ENCODE measurements at places on chromosomes 2 and 18.

- no peak for DNase-seq
These were observed 29.5 kb upstream of the LAPTM4A start for GRCh38 chr2:20080839-20081415.

DNA sequence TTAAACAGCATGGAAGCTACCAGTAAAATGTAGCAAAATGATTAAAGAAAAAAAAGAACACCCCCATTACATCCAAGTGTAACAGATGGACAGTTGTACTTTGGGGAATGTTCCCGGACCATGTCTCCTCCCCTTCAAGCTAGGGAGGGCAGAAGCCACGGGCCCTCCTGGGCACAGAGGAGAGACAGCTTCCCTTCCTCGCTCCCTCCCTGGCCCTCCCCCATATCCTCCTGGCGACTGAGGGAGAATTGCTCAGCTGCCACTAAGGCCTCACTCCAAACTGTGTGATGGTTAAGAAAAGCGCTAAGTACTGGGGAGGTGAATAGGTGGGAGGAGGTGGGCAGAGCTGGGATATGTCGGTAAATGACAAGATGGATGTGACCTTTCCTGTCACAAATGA, 358.0 kb downstream of the HRH4 start:
- no peak for DNase-seq

DNA sequence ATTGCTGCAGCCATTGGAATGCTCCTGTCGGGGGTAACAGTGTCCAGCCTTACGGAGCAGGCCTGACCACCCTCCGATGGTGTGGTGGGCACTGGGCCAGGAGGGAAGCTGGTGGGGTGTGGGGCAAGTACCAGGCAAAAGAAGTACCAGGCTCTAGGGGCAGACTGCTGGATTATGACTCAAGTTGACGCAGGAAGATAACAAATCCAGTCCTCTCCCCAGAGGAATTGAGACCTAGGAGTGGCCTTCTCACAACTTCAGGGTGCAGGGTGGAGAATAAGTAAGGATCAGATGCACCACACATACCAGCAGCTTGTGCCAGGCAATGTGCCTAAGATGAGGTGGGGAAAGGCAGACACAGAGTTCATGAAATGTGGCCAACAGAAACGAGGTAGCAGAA, 37.9 kb downstream of the SEMA4F start:
- no peak for DNase-seq

GRCh38 chr2:177287814-177288213, 23.3 kb upstream of the NFE2L2 start:
- no peak for DNase-seq

DNA sequence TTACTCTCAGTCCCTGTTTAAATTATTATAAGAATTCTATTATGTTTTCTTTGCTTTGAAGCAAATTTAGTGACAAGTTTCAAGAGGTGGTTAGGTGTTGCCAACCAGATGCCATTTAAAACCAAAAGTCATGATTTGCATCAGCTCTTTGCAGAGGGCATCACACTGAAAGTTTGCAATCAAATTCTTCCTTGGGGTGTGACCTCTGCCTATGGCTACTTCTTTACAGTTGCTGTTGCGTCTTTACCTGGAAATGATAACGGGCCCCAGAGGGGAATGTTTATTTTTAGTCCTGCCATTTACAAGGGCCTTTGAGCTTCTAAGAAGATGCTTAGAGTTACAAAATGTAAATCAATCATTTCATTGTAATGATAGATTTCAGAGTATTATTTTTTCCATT, 561.0 kb downstream of the ARHGAP15 start:
- DNase-seq, result no peak

DNA sequence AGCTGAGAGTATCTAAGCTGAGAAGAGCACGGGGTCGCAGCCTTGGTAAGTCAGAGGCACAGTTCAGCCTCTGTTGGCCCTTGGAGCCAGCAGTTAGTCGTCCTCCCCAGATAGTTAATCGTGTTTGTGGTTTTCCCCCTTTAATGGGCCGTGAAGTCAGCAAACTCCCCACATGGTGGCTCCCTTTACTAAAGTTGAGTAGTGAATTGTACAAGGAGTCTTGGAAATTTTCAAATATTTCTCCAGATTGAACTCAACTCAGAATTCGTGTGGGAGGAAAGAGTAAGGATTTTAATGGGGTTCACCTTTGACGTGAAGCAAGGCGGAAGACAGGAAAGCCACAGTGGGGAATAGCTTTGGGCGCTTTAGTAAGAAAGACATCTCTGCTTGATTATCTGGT, 2.4 kb upstream of the ADCYAP1 start:
- DNase-seq, result no peak

- DNase-seq, result no peak
These were observed 920.9 kb downstream of the NRXN1 start for GRCh38 chr2:50111067-50111466.

DNA sequence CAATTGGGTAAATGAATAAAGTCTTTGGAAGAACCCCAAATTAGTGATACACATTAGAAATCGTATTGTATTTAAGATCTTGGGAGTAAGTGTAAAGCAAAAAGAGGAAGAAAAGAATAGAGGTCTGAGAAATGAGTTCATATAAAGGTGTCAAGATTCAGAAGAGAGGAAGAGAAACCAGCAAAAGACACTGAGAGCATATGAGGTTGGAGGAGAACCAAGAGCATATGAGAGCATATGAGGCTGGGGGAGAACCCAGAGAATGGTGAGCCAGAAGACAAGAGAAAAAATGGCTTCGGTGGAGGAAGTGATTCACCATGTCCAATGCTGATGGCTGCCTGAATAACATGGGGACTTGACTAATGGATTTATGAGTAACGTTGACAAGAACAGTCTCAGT, 620.1 kb upstream of the GCFC2 start:
- no peak for DNase-seq

DNA sequence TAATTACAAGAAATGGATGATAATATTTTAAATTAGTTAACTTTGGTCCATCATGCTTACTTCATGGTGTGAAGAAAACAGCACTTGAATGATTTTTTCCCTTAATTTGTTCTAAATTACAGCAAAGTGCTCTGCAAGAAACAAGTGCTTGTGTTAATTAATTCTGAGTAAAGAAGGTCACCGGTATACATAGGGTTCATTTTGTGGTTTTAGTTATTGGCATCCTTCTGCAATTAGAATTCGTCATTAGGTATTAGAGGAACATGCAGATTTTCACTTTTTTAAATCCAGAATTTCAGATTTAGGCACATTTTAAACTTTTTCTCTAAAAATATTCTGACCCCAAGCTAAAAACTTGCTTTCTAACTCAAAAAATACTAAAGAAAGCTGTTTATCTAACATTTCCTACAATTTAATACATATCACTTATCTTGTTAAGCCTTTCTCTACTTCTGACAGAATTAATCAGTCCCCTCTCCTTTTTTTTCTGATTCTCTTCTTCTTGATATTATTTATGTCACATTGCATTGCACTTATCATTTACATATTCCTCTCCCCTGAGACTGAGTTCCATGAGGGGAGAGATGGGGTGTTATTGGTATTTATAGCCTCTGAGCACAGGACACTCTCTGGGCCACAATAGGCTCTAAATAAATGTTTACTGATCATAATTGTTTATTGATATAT, 129.2 kb downstream of the PLA2R1 start:
- no peak for DNase-seq

- no peak for DNase-seq
These were observed 169.2 kb upstream of the APCDD1 start for GRCh38 chr18:10285283-10285640.

DNA sequence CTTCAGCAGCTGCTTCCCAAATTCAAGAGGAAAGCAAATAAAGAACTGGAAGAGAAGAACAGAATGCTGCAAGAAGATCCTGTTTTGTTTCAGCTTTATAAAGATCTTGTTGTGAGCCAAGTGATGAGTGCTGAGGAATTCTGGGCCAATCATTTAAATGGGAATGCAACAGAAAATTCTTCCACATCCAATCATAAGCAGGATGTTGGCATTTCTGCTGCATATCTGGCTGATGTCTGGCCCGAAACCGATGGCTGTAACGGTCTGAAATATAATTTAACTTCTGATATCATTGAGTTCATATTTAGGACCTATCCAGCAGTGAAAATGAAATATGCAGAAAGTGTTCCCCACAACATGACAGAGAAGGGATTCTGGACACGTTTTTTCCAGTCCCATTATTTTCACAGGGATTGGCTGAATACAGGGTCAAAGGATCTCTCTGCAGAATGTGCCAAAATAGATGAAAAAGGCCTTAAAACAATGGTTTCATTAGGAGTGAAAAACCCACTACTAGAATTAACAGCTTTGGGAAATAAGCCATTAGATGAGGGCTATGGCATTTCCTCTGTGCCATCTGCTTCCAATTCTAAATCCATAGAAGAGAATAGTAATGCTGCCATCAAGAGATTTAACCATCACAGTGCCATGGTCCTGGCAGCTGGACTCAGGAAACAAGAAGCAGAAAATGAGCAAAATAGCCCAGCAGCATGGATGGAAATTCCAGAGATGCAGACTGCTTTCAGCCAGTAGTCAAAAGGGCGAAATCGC, 175.6 kb downstream of the MC4R start:
- no peak for DNase-seq

DNA sequence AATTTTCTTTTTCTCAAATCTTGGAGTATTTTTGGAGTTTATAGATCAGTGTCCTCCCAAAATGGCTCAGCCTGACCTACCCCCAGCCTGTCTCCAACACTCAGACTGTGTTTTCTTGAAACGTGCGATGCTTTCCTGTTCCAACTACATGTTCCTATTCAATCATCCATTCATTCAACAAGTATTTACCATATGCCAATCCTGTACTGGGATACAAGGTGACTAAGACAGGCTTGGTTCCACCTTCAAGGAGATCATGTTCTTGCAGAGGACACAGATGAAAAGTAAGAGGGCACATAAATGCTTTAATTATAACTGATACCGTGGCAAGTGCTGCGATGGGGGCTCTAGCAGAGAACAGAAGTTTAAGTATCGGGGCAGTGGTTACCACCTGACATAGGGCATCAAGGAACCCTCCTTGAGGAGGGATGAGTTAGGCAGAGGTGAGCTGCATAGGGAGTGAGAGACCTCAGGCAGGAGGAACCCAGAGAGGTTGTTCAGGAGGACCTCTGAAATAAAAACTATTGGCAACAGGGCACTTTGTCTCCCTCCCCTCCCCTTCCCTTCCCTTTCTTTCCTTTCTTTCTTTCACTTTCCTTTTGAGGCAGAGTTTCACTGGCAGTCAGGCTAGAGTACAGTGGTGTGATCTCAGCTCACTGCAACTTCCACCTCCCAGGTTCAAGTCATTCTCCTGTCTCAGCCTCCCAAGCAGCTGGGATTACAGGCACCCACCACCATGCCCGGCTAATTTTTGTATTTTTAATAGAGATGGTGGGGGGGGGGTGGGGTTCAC, 469.0 kb downstream of the EPHA4 start:
- no peak for DNase-seq

DNA sequence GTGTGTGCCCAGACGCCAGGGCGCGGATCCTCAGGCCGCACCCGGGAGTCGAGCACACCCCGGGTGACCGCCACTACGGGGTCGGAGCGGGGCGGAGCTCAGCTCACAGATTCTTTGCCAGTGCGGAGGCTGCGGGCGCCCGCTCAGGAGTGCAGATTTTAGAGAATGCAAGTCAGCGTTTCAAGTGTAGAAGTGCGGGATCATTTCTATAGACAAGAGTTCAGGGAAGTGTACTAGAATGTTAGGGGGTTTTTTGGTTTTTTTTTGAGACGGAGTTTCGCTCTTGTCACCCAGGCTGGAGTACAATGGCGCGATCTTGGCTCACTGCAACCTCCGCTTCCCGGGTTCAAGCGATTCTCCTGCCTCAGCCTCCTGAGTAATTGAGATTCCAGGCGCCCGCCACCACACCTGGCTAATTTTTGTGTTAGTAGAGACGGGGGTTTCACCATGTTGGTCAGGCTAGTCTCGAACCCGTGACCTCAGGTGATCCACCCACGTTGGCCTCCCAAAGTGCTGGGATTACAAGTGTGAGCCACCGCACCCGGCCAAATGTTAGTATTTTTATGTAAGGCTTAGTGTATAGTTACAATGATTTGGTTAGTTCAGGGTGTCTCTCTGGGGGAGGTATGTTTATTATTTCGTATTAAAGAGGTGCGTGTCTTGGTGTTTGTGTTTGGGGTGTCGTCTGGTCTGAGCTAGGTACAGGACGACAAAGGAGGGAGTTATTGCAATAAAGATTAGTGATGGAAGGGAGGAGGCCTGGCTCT, 619 bp upstream of the FAM168B start:
- DNase-seq, result no peak

GRCh38 chr18:8480506-8481328, 128.5 kb upstream of the RAB12 start:
- no peak for DNase-seq

DNA sequence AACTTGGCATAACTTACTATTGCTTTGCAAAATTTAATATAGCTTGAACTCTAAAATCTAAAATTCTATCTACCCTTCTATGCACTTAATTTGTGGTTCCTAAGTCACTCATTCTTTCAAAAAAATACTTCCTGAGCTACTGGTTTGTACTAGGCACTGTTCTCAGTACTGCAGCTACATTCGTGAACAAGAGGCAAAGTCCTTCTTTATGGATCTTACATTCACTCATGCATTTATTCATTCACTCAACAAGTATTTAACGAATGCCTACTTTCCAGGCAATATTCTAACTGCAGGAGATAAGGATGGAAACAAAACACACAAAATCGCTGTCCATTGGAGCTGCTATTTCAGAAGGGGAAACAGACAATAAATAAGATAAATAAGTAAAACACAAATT, 104.8 kb downstream of the NBAS start:
- DNase-seq, result no peak

DNA sequence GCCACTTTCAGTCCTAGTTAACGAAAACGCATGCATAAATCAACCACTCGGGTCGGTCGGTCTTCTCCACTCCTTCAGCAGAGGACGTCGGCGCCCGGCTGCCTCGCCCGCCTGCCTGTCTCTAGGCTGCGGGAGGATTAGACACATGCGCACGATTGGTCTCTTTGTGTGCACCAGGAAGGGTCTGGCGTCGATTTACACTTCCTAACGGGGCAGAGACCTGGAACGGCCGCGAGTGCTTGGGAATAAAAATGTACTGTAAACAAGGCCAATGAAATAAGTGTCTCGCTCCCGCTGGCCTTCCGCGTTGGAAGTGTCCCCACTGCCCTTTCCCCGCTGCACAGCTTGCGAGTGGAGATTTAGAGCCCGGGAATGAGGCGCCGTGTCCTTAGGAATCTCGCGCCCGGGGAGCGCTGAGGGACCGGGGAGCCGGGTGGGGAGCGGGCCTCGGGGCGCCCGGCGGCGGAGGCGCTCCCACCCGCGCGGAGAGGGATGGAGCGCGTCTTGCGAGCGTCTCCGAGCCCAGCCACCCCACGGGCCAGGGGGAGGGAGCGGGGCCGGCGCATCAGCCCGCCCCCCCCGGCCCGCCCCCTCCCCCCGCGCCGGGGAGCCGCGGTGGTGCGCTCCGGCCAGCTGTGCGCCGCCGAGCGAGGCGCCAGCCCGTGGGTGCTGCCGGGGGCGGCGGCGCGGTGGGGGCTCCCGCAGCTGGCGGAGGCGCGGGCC, at the start of gene DOK6:
Gene DOK6 (plus strand): TSS at position 636 of the 723 bp plus-strand sequence.
- DNase-seq, result peak; percentile 96

- DNase-seq, result no peak
These were observed 75.1 kb downstream of the SPP2 start for GRCh38 chr2:234125451-234126145.

Measured in NCI-H1105 treated with DMSO at 0.1 percent for 48 hours (cell line).